ENCODE measurements at places on chromosomes 1 and 21.
A peak's percentile ranks its signal among the peaks of the same experiment; 100 is the strongest.

GRCh38 chr1:8374812-8375211 is 56.9 kb downstream of the SLC45A1 start:
- no peaks in the 10 kb centered on the region for H3K27me3 ChIP-seq
- H3K4me1 ChIP-seq: peaks cover 25% of the 10 kb centered on the region
- H3K36me3 ChIP-seq: peaks cover 21% of the 10 kb centered on the region
- peak overlapping the region; percentile 33 for H3K27ac ChIP-seq
- no peak overlapping the region for H3K4me3 ChIP-seq
- no peak for DNase-seq

GRCh38 chr1:98991127-98992012 is 13.3 kb downstream of the PLPPR5 start:
- no peaks in the 10 kb centered on the region for H3K36me3 ChIP-seq
- H3K27ac ChIP-seq: no peak overlapping the region
- H3K4me1 ChIP-seq: peaks cover 1% of the 10 kb centered on the region
- H3K27me3 ChIP-seq: no peaks in the 10 kb centered on the region
- no peak overlapping the region for H3K4me3 ChIP-seq

- no peak for DNase-seq
- H3K4me1 ChIP-seq: no peaks in the 10 kb centered on the region
- no peak overlapping the region for H3K27ac ChIP-seq
- no peak overlapping the region for H3K4me3 ChIP-seq
- no peaks in the 10 kb centered on the region for H3K27me3 ChIP-seq
Observed at GRCh38 chr1:242629396-242629795, 104.9 kb upstream of the PLD5 start.

- H3K4me3 ChIP-seq: no peak overlapping the region
- DNase-seq: no peak
- H3K36me3 ChIP-seq: peaks cover 18% of the 10 kb centered on the region
- no peaks in the 10 kb centered on the region for H3K27me3 ChIP-seq
- no peak overlapping the region for H3K27ac ChIP-seq
Observed at GRCh38 chr1:226954777-226955176, 14.7 kb downstream of the COQ8A start.
